Substantia nigra (tissue), 51 donors: ENCODE measurements at places on chromosomes 13 and 19.

GRCh38 chr13:46926916-46927590 lies 30.2 kb upstream of the HTR2A start:
- DNase-seq: no peak

- DNase-seq: peak; percentile 47
Observed at GRCh38 chr19:16076154-16076957, at the start of gene TPM4. Gene TPM4 (plus strand): TSS chr19:16076495. CDS start chr19:16076566, 71 bp downstream.

GRCh38 chr13:101611491-101612475 lies 159.3 kb downstream of the ITGBL1 start:
- DNase-seq: no peak

GRCh38 chr13:21753117-21753729 lies 82.3 kb downstream of the FGF9 start:
- DNase-seq: no peak

- no peak for DNase-seq
Observed at GRCh38 chr13:112741835-112742570, 52.2 kb downstream of the ATP11A start.

DNA sequence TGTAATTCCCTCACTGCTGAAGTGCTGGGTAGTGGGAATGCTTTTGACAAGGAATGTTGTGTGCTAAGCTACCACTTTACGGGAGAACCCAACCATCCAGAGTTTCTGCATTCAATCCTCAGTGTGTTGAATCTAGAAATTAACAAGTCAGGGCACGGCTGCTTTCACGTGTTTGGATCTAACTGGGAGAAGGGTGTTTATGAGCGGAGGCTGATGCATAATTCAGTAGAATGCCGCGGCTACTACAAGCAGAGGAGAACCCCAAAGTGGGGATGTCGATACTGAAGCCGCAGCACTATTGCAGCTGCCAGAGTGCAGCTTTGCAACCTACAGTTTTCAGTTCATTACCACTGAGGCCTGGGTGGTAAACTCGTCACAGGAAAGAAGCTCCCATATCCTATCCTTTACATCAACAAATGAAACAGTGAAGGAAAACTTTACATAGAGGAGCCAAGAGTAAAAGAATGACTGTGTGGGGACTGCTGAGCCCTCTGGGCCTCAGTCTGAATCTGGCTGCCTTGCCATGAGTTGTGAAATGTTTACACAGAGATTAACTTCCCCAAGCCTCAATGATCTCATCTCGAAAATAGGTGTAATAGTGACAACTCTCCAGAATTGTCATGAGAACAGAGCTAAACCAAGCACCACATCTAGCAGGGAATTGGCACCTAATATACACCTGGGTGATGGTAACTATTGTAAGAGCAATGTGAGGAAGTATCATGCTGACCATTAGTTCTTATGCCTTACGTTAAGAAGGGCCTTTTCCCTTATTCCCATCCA lies 531.7 kb downstream of the MYO16 start:
- DNase-seq: no peak
